ENCODE measurements at places on chromosomes 3 and 15. TPM values are rescaled to one million over a fixed set of nuclear protein-coding genes. Genes with fewer than 3 reads are reported as not detected.

GRAMD1C gene
- total RNA-seq, result 0.62 TPM

GRCh38 chr3:139299261-139300132 is 44.3 kb upstream of the MRPS22 start:
- no peak overlapping the region for H3K27ac ChIP-seq
- peak; percentile 25 for DNase-seq
- H3K27me3 ChIP-seq, result no peaks in the 10 kb centered on the region
- no peaks in the 10 kb centered on the region for H3K4me1 ChIP-seq
- H3K4me3 ChIP-seq, result no peak overlapping the region
- no peaks in the 10 kb centered on the region for H3K36me3 ChIP-seq

GRCh38 chr3:46892285-46893145 is 15.0 kb downstream of the PTH1R start:
- H3K27me3 ChIP-seq, result no peaks in the 10 kb centered on the region
- H3K36me3 ChIP-seq, result no peaks in the 10 kb centered on the region
- peak overlapping the region; percentile 65 for H3K4me3 ChIP-seq
- H3K27ac ChIP-seq, result peak overlapping the region; percentile 23
- H3K4me1 ChIP-seq, result no peaks in the 10 kb centered on the region

DNA sequence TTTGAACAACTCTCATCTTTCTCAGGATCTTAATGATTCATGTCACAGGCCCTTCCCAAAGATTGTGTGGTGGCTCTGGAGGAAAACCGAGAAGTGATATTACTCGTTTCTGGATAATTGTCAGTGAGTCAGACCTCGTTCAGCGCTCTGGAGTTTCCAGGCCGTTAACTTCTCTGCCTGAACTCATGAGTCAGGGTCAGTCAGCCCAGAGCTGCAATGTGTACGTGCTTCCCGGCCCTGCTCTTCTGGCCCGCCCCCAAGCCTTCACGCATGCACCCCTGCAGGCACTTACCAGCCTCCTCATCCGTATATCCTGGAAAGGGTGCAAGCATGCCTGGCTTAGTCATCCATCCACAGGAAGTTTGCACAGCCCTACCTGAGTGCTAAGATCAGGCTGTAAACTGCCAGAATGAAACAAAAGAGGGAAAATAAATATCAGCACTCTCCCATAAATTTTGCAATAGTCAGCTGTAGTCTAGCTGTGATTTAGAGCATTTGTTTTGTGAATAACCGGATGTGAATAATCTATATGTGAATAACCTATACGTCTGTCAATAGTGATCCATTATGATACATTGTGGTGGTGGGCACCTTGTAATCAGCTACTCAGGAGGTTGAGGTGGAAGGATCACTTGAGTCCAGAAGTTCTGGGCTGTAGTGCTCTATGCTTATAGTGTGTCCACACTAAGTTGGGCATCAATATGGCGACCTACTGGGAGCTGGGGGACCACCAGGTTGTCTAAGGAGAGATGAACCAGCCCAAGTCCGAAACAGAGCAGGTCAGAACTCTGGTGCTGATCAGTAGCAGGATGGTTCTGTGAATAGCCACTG is 35.3 kb upstream of the SEMA4B start:
- no peaks in the 10 kb centered on the region for H3K36me3 ChIP-seq
- no peak overlapping the region for H3K27ac ChIP-seq
- H3K4me3 ChIP-seq, result no peak overlapping the region
- no peaks in the 10 kb centered on the region for H3K4me1 ChIP-seq
- peak; percentile 68 for DNase-seq
- no peaks in the 10 kb centered on the region for H3K27me3 ChIP-seq

- no peak overlapping the region for H3K27ac ChIP-seq
- no peaks in the 10 kb centered on the region for H3K36me3 ChIP-seq
- no peaks in the 10 kb centered on the region for H3K4me1 ChIP-seq
- H3K4me3 ChIP-seq, result no peak overlapping the region
- H3K27me3 ChIP-seq, result no peaks in the 10 kb centered on the region
Observed at GRCh38 chr3:34263101-34263621, 464.7 kb downstream of the PDCD6IP start.

DNA sequence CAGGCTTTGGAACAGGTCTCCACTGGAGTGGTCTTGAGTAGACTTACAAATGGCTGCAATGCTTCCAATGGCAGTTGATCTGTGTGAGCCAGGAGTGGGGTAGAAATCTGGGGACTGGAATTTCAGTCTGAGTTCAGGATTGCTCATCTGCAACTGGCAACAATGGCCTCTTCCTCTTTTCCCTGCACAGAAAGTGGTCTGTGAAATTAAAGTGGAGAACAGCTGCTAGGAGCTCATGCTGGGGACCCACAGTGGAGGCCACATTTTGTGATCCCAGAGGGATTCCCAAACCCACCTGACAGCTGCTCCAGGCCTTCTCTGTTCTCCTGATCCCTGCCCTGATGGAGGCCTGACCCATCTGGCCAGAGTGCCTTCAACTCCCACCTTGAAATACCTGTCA is 49.6 kb downstream of the CEMIP start:
- no peak overlapping the region for H3K4me3 ChIP-seq
- no peaks in the 10 kb centered on the region for H3K36me3 ChIP-seq

GUCA1C gene
- not detected for total RNA-seq

PRR20G gene
- total RNA-seq, result not detected

GOLGA8T gene
- 0.15 TPM for total RNA-seq

GRCh38 chr3:28768439-28768838 is 419.8 kb upstream of the AZI2 start:
- no peak overlapping the region for H3K27ac ChIP-seq
- H3K27me3 ChIP-seq, result no peaks in the 10 kb centered on the region
- no peak for DNase-seq
- no peak overlapping the region for H3K4me3 ChIP-seq

TEX55 gene
- total RNA-seq, result not detected

ELL3 gene
- 8.5 TPM for total RNA-seq

DNA sequence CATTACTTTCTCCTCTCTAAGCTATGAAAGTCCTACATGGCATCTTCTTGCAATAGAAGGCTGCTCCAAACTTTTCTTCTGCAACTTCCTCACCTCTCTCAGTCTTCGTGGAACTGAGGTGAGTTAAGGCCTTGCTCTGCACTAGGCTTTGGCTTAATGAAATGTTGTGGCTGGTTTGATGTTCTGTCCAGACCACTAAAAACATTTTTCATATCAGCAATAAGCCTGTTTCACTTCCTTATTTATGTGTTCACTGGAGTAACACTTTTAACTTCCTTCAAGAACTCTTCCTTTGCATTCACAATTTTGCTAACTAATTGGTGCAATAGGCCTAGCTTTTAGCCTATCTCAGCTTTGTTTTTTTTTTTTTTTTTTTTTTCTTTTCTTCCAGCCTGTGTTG is 335.3 kb upstream of the NECTIN3 start:
- H3K36me3 ChIP-seq, result no peaks in the 10 kb centered on the region
- H3K27ac ChIP-seq, result no peak overlapping the region
- H3K27me3 ChIP-seq, result no peaks in the 10 kb centered on the region
- no peaks in the 10 kb centered on the region for H3K4me1 ChIP-seq
- no peak for DNase-seq

- H3K4me1 ChIP-seq, result no peaks in the 10 kb centered on the region
- H3K27ac ChIP-seq, result no peak overlapping the region
- H3K27me3 ChIP-seq, result no peaks in the 10 kb centered on the region
- no peaks in the 10 kb centered on the region for H3K36me3 ChIP-seq
- no peak overlapping the region for H3K4me3 ChIP-seq
Observed at GRCh38 chr3:143831994-143832393, 16.3 kb downstream of the SLC9A9 start.

DNA sequence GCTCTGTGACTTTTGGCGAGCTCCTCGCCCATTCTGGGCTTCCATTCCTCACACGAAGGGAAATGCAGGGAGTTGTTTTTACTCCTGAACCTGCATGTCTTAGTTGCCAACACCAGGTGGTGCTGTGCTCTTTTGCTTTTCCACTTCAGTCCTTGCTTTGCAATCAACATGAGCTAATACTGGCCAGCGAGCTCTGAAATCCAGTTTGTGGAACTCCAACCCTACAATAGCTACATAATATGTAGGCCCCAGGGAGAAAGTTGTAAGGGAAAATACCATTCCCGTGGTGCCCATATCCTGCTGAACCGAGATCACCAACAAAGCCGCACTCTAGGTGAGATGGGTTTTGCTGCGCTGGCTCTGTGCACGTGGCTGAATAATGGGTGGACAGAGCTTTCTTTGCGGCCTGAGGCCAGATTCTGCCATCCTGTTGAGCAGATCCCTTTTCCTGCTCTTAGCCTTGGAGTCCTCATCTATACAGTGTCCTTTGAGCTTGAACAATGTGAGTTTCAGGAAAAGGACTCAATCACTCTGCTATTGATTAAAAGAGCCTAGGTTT is 25.0 kb downstream of the LSM3 start:
- peak; percentile 58 for DNase-seq
- no peaks in the 10 kb centered on the region for H3K27me3 ChIP-seq
- H3K4me1 ChIP-seq, result peaks cover 27% of the 10 kb centered on the region
- peak overlapping the region; percentile 84 for H3K27ac ChIP-seq

CGNL1 gene
- 0.77 TPM for total RNA-seq

DNA sequence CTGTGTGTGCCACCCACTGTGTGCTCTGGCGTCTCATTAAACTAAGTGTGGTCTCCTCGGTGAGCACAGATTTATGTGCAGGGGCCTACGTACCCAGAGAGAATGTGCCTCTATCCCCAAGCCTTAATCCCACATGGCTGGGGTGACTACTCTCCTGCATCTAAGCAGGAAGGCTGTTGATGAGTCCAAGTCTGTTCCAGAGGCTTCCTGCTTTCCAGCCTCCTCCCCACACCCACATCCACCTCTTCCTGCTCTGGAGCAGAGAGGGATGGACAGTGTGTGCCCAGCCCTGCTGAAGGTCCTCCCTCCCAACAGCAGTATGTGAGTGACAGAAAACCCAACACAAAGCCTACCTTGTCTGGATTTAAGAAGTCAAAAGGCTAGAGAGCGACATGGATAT is 38.8 kb upstream of the BCL2L10 start:
- no peaks in the 10 kb centered on the region for H3K36me3 ChIP-seq
- H3K27ac ChIP-seq, result no peak overlapping the region
- H3K4me3 ChIP-seq, result no peak overlapping the region
- H3K4me1 ChIP-seq, result no peaks in the 10 kb centered on the region
- no peaks in the 10 kb centered on the region for H3K27me3 ChIP-seq
- no peak for DNase-seq

- no peak overlapping the region for H3K4me3 ChIP-seq
- H3K27me3 ChIP-seq, result no peaks in the 10 kb centered on the region
- peak overlapping the region; percentile 91 for H3K27ac ChIP-seq
Observed at GRCh38 chr3:124837730-124838186, 49.4 kb downstream of the ITGB5 start.
